Peyer's patch (tissue), 4 donors: ENCODE measurements at places on chromosomes 5 and 9. TPM values are rescaled to one million over a fixed set of nuclear protein-coding genes. Genes with fewer than 3 reads are reported as not detected.

GRCh38 chr9:123832176-123832575 lies 97.8 kb downstream of the DENND1A start:
- H3K36me3 ChIP-seq = no peaks in the 10 kb centered on the region
- no peaks in the 10 kb centered on the region for H3K4me1 ChIP-seq
- DNase-seq = no peak
- no peak overlapping the region for H3K4me3 ChIP-seq

DNA sequence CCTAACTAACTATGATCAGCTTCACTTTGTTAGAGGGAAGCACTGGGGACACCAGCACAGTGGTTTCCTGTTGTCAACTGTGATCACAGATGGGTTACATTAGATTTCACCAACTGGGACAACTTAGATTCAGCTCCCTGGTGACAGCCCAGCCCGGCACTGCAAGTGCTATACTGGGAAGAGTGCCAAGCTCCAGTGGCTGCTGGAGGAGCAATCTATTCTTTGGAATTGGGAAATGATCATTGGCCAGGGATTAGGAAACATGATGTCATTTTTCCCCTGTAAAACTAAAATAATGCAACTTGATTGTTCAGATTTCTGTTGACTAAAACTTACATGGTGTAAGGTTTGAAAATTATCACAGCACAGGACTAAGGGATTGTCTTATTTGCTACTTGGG lies 33.2 kb downstream of the PTGR1 start:
- no peaks in the 10 kb centered on the region for H3K36me3 ChIP-seq
- no peak overlapping the region for H3K4me3 ChIP-seq
- DNase-seq = no peak
- no peaks in the 10 kb centered on the region for H3K4me1 ChIP-seq
- no peaks in the 10 kb centered on the region for H3K27me3 ChIP-seq
- H3K27ac ChIP-seq = no peak overlapping the region

- no peak for DNase-seq
- no peaks in the 10 kb centered on the region for H3K27me3 ChIP-seq
- H3K4me3 ChIP-seq = no peak overlapping the region
- H3K27ac ChIP-seq = no peak overlapping the region
- H3K36me3 ChIP-seq = no peaks in the 10 kb centered on the region
- H3K4me1 ChIP-seq = no peaks in the 10 kb centered on the region
These were observed 6.4 kb upstream of the ARL14EPL start for GRCh38 chr5:116025866-116026265.

GRCh38 chr5:43255704-43256103 lies 57.5 kb downstream of the HMGCS1 start:
- H3K27me3 ChIP-seq = no peaks in the 10 kb centered on the region
- H3K4me1 ChIP-seq = no peaks in the 10 kb centered on the region
- H3K27ac ChIP-seq = no peak overlapping the region
- H3K36me3 ChIP-seq = no peaks in the 10 kb centered on the region
- DNase-seq = no peak

- no peak overlapping the region for H3K4me3 ChIP-seq
- no peaks in the 10 kb centered on the region for H3K4me1 ChIP-seq
- no peak for DNase-seq
These were observed 105.3 kb upstream of the SMC2 start for GRCh38 chr9:103988821-103989220.

- no peak overlapping the region for H3K4me3 ChIP-seq
- H3K27me3 ChIP-seq = no peaks in the 10 kb centered on the region
- no peak overlapping the region for H3K27ac ChIP-seq
- H3K4me1 ChIP-seq = no peaks in the 10 kb centered on the region
- no peaks in the 10 kb centered on the region for H3K36me3 ChIP-seq
These were observed 52.8 kb downstream of the HABP4 start for GRCh38 chr9:96502539-96503373.

DNA sequence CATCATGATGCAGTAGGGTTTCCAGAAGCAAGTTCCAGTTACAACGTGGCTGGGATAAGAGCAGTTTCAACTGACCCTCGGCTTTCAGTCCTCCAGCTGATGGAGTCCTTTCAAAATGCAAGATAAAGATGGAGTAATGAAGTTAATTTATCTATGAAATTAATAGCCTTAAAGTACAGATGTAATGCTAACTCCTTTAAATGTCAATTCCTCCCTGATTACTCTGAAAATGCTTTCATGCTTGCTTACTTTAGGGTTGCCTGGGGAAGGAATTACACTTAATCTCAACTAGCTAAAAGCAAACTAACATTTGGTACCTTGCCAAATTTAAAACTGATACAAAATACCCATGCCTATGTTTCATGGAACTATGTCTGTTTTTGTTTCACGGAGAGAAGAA lies 178.4 kb downstream of the KIAA0825 start:
- no peaks in the 10 kb centered on the region for H3K4me1 ChIP-seq
- no peak for DNase-seq
- no peaks in the 10 kb centered on the region for H3K36me3 ChIP-seq
- no peak overlapping the region for H3K27ac ChIP-seq

DNA sequence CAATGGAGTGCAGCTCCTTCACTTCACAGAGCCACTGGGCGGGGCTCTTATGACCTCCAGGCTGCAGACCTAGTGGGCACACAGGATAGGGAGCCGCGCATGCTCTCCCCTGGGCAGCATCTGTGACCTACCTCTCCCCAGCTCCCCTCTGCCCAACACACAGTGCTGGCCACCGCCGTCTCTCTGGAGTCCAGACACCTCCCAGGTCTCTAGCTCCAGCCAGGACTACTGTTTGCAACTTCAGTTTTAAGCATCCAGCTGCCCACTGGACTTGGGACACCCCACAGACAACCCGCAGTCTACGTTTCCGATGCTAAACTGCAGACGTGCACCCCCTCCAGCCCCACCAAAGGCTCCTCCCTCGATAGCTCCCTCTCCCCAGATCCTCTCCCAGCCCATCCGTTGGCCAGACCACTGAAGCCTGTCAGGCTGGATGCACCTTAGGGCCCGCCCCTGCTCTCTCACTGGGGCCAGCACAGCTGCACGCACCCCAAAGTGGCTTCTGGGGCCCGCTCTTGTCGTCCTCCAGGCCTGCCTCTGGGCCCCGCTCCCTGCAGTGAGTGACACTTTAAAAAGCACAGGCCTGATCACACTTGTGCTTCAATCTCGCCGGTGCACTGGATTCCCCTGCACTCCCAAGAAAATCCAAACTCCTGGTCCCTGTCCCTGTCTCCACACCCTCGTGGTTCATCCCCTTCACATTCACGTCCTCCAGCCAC lies 11.3 kb downstream of the FLT4 start:
- no peak for DNase-seq
- no peaks in the 10 kb centered on the region for H3K4me1 ChIP-seq
- H3K4me3 ChIP-seq = no peak overlapping the region
- no peak overlapping the region for H3K27ac ChIP-seq
- no peaks in the 10 kb centered on the region for H3K36me3 ChIP-seq

DNA sequence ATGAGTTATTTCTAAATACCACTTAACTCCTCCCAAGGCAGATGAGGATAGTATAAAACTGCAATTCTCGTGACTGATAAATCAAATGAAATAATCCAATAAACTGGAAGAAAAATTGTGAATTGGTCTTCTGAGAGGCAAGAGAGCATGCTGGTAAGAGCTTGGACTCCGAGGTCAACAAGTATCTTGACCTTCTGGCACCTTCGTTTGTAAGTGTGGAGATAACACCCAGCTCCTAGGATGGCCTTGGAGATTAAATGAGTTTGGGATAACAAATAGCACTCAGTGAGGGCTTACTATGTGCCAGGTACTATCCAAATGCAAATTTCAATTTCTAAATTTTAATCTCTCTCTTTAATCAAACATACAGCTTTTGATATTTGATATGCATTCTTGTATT lies 866.3 kb upstream of the WWC1 start:
- no peaks in the 10 kb centered on the region for H3K4me1 ChIP-seq
- DNase-seq = no peak
- H3K27ac ChIP-seq = no peak overlapping the region
- H3K4me3 ChIP-seq = no peak overlapping the region

DNA sequence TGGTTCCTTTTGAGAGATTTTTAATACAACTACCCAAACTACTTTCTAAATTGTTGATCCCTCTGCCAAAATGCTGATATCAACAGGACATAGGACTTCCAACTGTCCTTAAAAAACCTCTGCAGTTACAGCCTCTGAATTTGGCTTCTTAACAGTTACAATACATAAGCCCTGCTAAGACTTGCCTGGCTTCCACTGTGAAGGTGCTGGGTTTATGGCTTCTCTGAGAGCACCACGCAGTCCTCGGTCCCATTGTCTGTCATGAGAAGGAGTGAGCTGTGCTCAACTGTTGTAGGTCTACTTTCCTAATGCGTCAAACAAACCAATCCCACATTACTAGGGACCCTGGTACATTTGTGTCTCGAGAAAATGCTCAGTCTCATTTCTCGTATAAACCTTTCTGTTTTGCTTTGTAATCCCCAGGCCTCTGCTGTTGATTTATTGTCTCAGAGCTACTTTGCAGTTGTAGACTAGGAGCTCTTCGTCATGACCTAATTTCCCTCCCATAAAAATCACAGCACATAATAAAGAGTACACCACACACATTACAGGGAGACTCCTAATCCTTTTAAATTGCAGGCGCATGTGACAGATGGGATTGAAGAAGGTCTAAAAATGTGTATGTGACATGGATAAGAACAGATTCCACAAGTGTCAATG lies 274.9 kb downstream of the NR3C1 start:
- no peak for DNase-seq
- H3K4me1 ChIP-seq = no peaks in the 10 kb centered on the region
- no peaks in the 10 kb centered on the region for H3K36me3 ChIP-seq
- no peak overlapping the region for H3K4me3 ChIP-seq

- peaks cover 24% of the 10 kb centered on the region for H3K36me3 ChIP-seq
- no peak overlapping the region for H3K4me3 ChIP-seq
- H3K27me3 ChIP-seq = no peaks in the 10 kb centered on the region
- peaks cover 7% of the 10 kb centered on the region for H3K4me1 ChIP-seq
- no peak overlapping the region for H3K27ac ChIP-seq
These were observed 7.2 kb downstream of the PLK2 start for GRCh38 chr5:58452566-58453258.

DNA sequence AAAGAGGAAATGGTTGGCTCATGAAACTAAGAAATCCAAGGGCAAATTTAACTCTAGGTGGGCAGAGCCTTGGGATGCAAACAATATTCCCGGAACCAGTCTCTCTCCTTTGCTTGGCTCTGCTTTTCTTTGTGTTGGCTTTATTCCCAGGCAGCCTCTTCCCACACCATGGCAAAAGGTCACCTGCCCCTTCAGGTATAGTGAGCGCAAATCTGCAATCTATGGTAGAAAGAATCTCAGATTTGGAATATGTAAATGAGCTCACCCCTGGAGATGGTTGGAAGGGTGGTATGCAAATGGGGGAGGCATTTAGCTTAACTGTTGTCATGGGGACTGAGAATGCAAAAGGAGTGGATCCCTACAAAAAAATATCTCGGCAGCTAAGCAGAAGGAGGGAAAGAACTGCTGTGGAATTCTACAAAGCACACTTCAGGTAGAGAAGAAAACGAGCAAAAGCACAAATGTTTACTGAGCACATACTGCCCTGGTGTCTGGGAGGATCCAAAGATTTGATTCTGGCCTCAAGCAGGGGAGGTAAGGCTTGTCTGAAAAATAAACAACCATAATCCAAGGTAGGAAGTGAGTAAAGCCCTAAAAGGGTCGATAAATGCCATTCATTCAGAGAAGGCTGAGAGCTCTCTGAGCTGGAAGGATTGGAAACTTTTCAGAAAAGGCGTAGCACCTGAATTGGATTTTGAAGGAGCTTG lies 139.7 kb downstream of the TLE1 start:
- no peaks in the 10 kb centered on the region for H3K27me3 ChIP-seq
- H3K4me1 ChIP-seq = peaks cover 8% of the 10 kb centered on the region
- H3K4me3 ChIP-seq = no peak overlapping the region
- no peaks in the 10 kb centered on the region for H3K36me3 ChIP-seq
- no peak for DNase-seq
- H3K27ac ChIP-seq = no peak overlapping the region

Gene LMNB1
- total RNA-seq = 18.8 TPM

Gene TUSC1
- total RNA-seq = 3.3 TPM

Gene OR1L6
- not detected for total RNA-seq

Gene NPR3
- total RNA-seq = 1.2 TPM

Gene FOXD4L3
- not detected for total RNA-seq

Gene SLC9A3
- total RNA-seq = 16.5 TPM

Gene DRD1
- total RNA-seq = not detected

Gene PDE6A
- total RNA-seq = not detected

Gene CDK9
- total RNA-seq = 53.6 TPM

Gene PRUNE2
- total RNA-seq = 15.6 TPM

Gene C9orf50
- not detected for total RNA-seq

Gene OTP
- total RNA-seq = not detected
